ENCODE measurements at places on chromosomes 16 and 17.

DNA sequence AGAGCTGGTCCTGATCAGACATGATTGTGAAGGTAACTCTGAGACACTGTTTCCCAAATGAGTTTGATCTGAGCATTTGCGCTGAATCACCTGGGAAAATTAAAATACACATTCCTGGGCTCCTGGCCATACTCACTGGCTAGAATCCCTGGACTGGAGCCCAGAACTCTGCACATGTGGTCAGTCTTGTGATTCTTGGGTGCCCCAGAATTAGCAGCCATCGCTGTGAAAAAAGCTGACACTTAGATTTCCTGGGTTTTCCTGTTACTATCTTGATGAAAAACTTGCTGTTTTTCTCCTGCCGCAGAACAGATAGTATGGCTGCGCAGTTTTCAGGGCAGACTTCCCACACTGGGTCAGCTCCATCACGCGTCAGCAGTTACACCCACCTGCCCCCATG lies 24.6 kb downstream of the NECAB2 start:
- DNase-seq, result peak; percentile 16

DNA sequence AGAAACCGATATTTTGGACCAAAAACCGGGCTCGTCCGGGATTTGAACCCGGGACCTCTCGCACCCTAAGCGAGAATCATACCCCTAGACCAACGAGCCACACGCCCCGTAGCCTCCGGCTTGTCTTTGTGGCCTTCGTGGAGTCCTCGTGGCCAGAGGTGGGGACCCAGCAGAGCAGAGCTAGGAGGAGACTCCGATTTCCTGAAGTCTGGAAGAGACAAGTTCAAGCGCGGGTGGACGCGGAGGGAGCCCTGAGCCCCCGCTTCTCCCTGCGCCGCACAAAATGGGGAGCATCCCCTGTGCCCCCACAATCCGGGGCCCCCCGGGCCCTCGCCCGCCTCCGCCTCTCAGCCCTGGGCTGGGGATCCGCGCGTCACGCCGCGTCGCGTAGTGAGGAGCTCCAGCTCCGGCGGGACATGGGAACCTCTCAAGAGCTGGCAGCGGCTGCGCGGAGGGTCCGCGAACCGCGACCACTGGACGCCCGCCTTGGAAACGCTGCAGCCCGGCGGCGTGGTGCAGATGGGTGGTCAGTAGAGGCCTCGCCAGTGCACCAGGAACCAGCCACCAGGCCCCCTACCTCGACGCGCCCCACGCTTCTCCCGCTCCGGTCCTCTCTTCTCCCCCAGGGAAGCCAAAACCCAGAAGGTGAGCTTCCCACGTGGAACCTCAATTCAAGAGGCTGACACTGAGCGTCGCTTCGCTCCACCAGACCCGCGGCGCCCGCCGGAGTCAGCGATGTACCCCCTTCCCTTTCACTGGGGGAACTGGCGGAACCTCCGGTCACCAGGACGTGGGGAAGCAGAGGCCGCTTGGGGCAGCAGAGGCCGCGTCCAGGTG lies 5.2 kb upstream of the OR1F1 start:
- DNase-seq, result peak; percentile 65

GRCh38 chr16:80527297-80527696 lies 13.5 kb upstream of the DYNLRB2 start:
- DNase-seq, result no peak

- peak; percentile 88 for DNase-seq
Measured at GRCh38 chr17:57995076-57995956, 7.3 kb upstream of the VEZF1 start.

DNA sequence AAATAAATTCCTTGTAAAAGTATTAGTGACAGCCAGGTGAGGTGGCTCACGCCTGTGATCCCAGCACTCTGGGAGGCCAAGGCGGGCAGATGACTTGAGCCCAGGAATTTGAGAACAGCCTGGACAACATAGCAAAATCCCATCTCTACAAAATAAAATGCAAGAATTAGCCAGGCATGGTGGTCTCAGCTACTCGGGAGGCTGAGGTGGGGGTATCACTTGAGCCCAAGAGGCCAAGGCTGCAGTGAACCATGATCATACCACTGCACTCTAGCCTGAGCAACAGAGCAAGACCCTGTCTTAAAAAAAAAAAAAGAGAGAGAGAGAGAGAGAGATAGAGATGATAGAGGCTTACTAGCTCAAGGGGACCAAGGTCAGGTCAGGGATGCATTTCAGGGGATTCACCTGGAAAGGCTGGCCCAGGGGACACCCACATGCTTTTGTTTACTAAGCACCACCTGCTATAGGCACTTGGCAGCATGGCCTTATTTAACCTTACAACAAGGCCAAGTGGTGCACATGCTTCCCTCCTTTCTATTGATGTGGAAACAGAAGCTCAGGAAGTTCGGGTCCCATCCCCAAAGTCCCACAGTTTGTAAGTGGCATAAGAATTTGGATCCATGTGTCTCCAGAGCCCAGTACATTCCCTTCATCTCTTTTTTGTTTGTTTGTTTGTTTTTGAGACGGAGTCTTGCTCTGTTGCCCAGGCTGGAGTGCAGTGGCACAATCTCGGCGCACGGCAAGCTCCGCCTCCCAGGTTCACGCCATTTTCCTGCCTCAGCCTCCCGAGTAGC lies 12.4 kb upstream of the SRCIN1 start:
- no peak for DNase-seq

GRCh38 chr16:21284414-21284813 lies 6.3 kb upstream of the CRYM start:
- no peak for DNase-seq

GRCh38 chr16:50278251-50278650 lies 11.9 kb downstream of the ADCY7 start:
- no peak for DNase-seq

GRCh38 chr16:29756654-29757053 lies 10.9 kb upstream of the C16orf54 start:
- peak; percentile 7 for DNase-seq

DNA sequence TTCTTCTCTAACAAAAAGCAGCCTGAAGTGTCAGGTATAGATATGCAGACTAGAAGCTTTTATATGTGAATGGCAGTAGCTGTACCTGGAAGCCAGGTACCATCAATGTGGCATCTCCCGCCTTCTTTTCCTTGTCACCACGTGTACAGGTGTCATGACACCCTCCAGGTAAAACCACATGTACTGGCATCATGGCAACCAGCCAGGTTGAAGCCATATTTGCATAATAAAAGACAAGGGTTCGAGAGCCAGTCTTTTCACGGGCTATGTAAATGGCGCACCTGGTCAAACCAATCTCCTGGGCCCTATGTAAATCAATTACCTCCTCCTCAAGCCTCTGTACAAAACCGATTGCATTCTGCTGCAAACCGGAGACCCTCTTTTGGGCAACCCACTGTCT lies 541.3 kb downstream of the CDH11 start:
- DNase-seq, result no peak

DNA sequence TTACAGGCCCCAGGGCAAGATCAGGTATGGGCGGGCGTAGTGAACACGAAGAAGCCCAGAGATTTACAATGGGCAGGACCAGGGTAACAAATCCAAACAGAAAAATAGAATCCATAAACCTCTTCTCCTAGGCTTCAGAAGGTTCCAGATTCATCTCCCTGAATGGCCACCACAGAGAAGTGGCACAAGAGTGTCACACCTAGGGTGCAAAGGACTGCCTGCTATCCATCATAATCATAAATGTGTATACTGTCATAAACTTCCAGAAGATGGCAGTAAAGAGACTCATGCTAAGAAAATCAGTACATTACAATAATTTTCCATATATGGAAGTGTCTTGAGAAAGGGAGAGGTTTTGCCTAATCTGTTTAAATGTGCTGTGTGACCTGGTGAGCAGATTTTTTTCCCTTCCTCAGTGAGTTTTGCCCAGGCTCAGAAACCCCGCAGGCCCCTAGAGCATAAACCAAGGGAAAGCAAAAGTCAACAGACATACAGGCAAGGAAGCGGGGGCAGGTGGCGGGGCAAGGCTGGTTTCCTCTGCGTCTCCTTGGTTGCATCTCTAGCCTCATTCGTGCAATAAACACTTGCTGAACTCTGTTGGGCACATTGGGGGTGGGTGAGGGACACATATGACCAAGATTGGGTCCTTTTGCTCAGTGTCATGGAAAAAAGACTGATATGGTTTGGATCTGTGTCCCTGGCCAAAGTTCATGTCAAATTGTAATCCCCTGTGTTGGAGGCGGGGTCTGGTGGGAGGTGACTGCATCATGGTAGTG lies 92.0 kb upstream of the CDH5 start:
- no peak for DNase-seq

GRCh38 chr16:28917095-28917494 lies 7.9 kb downstream of the RABEP2 start:
- no peak for DNase-seq

- no peak for DNase-seq
Measured at GRCh38 chr17:79769570-79770506, 8.1 kb upstream of the CBX2 start.

DNA sequence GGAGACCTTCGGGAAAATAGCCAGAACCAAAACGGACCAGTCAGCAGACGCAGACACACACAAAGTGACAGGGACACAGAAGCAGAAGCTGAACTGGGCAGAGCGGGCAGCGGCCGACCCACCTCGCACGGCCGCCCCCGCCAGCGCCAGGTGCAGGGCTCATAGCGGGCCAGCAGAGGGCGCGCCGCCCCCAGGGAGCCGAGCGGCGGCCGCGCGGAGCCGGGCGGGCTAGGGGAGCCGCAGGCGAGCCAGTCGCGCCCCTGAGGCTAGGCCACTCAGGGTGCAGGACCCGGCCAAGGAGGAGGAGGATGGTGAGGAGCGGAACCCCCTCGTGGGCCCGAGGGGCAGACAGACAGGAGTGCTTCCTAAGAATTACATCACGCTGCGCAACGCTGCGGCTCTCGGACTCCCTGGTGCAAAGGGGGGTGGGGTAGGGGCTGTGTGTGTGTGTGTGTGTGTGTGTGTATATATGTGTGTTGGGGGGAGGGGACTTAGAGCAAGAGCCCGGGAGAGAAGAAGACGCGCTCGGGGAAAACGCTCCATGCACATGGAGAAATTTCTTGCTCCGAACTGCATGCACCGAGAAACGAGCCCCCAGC lies 913 bp upstream of the NOG start:
- DNase-seq, result peak; percentile 82

- no peak for DNase-seq
Measured at GRCh38 chr17:82400830-82401229, 17.3 kb upstream of the HEXD start.

All from mesenchymal stem cell (in vitro differentiated cells and primary cell).